ENCODE measurements at places on chromosomes 2 and 18.

DNA sequence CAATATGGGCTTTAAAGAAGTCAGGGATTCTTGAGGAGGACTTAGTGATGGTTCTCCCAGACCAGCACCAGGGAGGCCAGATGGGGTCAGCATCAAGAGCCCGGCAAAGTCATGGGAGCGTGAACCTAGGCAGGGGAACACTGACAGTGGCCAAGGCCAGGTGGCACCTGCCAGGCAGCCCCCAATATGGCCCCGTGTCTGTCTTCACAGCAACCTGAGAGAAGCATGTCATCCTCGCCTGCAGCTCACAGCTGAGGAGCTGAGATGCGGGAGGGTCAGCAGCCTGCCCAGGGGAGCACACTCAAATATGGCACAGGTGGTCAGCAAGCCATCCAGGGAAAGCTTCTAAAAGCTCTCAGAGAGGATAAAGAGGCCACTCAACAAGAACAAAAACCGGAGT is 105.7 kb upstream of the GPC1 start:
- no peak for DNase-seq

GRCh38 chr2:8607606-8608005 is 74.2 kb upstream of the ID2 start:
- DNase-seq = peak; percentile 37

DNA sequence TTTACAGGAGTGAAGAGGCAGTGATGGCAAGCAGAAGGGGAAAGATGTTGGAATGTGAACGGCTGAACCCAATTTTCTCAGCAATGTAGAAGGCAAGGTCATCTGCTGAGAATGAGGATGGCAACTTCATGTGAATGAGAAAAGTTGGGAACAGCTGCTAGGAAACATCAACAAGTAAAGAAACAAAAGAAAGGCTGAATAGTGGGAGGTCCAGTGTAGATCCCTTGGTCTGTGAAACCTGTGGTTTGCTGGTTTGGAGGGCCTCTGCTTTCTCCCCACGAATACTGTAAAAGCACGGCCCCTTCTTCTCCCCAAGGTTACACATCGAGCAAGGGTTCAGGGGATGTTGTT is 27.4 kb downstream of the MARCHF4 start:
- peak; percentile 80 for DNase-seq

DNA sequence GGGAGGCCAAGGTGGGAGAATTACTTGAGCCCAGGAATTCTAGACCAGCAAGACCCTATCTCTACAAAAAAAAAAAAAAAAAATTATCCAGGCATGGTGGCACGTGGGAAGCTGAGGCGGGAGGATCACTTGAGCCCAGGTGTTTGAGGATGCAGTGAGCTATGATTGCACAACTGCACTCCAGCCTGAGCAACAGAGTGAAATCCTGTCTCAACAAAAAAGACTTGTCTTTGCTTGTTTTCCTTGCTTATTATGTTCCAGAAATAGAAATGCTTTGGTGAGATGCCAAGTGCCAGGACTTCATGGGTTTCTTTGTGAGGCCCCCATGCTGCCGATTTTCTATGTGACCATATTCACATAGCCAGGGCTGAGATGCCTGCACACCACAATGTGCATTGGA is 9.0 kb downstream of the DCDC2C start:
- peak; percentile 13 for DNase-seq

DNA sequence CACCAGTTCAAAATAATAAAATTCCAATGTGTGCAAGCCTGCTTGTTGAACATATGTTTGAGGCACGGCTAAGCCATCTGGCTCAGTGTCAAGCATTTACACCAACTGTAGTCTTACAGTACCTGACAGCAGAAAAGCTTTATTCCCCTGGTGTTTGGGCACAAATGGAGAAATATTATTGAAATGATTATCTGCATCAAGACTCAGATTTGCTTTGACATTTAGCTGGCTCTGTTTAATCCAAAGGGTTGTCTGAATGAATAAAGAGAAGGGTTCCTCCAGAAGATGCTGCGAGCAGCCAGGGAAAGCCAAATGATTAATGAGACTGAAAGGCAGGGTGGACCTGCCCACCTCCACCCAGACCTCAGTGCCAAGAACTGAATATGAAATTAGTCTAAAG is 393.2 kb upstream of the GALNT5 start:
- no peak for DNase-seq

DNA sequence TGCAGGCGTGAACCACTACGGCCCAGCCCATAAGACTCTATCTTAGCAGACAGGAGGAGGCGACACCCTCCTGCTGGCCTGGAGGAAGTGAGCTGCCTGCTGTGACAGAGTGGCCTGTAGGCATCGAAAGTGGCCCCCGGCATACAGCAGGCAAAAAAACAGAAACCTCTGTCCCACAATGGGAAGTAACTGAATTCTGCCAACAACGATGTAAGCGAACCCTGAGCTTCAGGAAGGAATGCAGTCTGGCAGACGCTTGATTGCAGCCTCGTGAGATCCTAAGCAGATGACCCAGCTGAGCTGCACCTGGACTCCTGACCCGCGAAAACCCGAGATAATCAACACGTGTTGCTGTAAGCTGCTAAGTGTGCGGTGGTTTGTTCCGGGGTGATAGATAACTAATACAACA is 13.6 kb downstream of the MRO start:
- no peak for DNase-seq

DNA sequence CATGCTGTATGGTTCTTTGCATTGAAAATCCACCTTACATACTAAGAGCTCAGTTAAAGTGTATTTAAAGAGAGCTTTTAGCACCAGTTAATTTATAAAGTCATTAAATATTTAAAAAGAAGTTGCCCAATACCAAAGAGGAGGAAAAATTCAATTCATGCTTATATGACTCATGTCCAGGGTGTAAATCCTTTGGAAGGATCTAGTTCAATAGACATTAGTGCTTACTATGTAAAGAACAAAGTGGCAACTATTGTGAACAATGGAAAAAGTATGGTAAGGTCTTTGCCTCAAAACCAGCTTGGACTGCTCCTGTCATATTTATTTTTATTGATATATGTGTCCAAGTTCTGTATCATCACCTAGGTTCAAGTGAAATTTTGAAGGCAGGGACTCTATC is 90.5 kb downstream of the SCN9A start:
- no peak for DNase-seq

DNA sequence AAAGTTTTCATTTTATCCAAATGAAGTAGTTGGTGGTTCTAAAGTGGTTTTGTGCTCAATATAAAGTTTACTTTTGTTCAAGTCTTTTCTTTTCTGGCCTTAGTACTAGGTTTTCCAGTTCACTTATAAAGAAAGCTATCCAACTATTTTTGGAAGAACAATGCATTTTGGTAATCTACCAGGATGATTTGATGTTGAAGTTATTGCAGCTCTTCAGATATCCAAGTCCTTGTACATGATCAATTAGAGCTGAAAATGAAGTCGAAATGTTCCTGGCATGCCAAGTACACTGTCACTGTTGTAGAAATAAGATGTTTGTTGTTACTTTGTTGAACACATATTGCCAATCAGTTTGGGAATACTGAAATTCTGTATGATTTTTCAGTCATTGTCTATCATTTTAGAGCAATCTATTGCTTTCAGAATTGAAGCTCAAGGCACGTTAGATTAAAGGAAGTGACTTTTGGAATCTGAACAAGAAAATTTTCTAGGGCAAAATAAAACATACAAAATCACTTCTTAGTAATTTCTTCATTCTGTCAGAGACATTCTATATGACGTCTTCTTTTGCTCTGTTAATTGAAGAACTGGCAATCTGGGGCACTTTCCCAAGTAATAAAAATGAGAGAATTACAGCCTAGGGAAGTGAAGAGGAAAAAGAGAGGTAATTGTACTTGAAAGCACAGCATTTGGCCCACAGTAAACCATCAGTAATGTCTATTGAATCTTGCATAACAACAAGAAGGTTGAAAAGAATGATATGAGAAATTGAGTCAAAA is 232.3 kb downstream of the MREG start:
- no peak for DNase-seq

DNA sequence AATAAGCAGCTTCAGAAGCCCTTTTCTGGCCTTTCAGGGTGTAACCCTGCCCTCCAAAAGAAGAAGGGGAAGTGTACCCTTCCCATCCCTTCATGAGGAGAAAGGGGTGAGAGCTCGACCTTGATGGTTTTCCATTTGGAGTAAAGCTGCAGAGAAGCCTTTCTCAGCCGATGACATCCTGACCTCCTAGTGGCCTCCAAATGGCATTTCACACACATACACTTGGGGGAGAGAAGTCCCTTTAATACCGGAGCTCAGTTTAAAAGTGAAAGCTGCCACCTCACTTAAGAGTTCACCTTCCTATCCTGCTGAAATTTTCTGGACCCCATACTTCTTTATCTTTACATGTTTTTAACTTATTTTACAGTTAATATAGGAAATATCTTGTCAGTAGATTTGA is 716.7 kb downstream of the DCDC2C start:
- DNase-seq = no peak

GRCh38 chr2:30454571-30454970 is 7.5 kb downstream of the LCLAT1 start:
- no peak for DNase-seq

- DNase-seq = no peak
These were observed 1.2 kb upstream of the UGT1A7 start for GRCh38 chr2:233680361-233681045.

- no peak for DNase-seq
These were observed 90.3 kb upstream of the BCL2L11 start for GRCh38 chr2:111030260-111030891.

DNA sequence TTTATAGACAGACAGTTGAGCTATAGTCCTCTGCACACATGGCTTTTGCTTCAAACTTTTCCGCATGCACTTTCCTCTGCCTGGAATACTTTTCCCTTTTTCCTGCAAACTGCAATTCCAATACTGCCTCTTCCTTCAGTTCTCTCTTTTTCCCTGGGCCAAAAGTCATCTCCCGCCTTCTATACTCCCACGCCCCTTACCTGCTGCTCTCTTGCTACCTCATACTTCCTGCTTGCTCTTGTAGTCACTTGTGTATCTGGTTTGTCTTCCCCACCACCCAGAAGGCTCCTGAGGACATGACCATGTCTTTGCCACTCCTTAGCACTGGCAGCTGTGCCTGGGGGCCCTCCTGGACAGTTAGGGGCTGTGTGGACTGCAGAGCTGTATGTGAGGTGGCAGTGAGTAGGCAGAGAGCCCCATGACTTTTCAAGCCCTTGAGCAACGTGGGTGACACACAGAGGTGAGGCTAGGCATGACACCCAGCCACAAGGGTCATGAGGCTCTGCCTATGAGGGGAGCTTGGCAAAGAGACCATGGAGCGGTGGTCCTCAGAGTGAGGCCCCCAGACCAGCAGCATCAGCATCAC is 23.2 kb downstream of the SPEG start:
- peak; percentile 59 for DNase-seq

DNA sequence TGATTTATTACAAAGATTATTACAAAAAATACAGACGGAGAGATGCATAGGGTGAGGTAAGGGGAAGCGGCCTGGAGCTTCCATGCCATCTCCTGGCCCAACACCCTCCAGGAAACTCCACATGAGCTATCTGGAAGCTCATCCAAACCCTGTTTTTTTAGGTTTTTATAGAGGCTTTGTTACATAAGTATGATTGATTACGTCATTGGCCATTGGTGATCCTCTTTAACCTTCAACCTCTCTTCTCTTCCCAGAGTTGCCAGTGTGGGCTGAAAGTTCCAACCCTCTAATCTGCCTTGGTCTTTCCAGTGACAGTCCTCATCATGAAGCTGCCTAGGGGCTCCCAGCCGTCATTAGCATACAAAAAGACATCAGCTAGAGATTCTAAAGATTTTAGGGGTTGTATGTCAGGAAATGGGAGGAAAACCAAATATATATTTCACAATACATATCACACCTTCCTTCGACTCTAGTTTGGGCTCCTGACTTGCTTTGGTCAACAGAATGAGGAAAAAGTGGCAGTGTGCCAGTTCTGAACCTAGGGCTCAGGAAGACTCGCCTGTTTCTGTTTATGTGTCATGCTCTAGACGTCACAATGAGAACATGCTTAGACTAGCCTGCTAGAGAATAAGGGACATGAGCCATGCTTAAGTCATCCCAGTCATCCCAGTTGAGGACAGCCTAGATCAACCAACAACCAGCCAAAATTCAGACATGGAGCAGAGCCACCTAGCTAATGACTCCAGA is 54.1 kb downstream of the ETAA1 start:
- peak; percentile 84 for DNase-seq

DNA sequence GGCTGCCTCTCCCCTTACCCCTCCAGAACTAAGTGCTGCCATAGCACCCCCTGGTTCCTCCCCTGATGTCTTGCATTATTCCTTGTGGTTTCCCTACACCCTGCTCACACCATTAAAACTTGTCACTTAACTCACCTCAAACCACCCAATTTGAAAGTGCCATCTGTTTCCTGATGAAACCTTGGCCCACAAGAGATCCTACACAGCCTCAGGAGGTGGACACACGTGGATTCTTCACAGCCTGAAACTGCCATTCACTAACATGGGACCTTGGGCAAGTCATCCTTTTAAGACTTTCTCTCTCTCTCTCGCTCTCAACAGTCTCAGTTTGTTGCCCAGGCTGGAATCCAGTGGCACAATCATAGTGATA is 27.5 kb upstream of the FAM124B start:
- no peak for DNase-seq

- no peak for DNase-seq
These were observed 13.8 kb upstream of the MRPL19 start for GRCh38 chr2:75632813-75633212.

DNA sequence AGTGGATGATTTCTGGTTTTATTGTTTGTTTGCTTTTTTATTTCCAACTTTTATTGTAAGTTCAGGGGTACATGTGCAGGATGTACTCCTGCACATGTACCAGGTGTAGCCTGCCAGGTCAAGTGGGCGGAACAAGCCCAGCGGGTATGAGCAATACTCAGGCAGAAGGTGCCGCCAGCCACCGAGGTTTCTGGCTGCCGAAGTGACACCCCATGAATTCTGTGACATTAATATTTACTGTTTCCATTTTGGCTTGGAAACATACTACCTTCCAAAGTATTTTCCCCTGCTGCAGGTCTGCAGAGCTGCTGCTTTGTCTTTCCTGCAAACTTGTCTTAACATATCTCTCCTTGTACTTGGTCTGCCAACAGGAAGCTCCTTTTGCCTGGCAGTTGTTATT is 78.5 kb downstream of the PTPN4 start:
- no peak for DNase-seq

DNA sequence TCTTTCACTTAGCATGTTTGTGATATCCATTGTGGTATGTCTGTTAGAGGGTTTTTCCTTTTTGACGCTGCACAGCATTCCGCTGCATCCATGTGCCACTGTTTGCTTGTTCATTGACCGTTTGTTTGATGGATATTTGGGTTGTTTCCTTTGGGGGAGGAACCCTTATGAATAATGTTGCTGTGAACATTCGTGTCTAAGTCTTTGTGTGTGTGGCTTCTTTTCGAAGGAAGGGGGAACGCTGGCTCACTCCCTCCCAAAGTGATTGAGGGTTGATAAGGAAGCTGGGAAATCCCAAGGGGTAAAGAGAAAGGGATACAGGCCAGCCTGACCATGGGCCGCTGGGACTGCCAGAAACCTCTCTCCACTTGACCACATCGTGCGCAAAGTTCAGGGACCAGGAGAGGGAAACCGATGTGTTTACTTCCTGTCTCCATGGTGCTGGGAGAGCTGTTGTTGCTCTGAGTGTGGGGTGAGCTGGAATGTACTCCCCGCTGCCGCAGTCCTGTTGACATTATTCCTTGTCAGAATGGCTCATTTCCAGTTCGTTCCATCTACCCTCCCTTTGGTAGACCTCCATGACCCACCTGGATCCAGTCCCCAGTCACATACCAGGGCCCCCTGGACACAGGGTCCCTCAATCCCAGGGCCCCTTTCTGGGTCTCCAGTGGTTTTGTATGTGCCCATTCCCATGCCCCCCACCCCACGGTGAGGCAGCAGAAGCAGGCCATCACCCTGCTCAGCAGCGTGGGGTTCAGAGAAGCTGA is 39.6 kb downstream of the HS1BP3 start:
- DNase-seq = no peak

- no peak for DNase-seq
These were observed 26.2 kb downstream of the CERS6 start for GRCh38 chr2:168482269-168482668.
